ENCODE measurements at places on chromosomes 3 and 15.

GRCh38 chr3:30668051-30668609 lies 61.7 kb downstream of the TGFBR2 start:
- no peak for DNase-seq

DNA sequence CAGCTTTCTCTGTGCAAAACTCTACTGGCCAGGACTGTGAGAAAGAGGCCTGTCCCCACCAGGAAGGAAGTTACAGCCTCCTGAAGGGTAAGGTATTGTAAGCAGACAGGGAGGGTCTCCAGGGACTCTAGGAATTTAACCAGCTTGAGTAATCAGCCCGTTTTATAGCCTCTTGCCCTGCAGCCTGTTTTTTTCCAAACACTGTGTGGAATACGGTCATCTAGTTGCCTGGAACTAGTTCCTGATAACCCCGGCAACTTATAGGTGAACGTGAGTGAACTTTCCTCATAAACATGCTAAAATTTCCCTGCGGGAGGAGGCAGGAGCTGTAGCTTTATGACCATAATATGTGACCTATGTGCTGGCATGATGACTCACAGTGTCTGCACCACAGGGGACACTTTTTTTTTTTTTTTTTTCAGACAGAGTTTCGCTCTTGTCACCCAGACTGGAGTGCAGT lies 60.1 kb upstream of the DAZL start:
- peak; percentile 9 for DNase-seq

DNA sequence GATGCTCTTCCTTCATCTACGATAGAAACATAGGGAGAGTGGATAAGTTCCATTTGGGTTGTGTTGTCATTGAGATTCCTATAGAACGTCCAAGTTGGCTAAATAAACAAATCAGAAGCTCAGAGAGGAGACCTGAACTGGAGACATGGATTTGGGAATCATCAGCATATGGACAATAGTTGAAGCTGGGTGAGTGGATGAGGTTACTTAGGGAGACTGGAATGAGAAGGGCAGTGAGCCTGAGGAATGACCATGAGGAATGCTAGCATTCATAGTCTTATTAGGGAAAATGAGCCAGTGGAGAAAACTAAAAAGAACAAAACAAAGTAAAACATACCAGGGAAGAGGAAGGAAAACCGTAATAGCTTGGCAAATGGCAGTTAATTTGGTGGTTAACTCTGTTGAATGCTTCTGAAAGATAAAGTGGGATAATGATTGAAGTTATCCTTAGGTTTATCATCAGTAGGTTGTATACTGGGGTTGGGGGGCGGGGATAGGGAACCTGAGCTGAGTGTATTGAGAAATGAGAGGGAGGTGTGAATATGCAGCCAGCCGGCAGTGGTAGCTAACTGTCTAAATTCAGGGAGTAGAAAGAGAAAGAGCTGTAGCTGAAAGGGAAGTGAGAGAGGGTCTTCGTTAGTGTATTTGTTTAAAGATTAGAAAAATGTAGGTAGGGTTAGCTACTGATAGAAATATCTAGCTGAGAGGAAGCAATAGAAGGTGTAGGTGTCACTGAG lies 74.6 kb downstream of the ARHGEF26 start:
- no peak for DNase-seq

DNA sequence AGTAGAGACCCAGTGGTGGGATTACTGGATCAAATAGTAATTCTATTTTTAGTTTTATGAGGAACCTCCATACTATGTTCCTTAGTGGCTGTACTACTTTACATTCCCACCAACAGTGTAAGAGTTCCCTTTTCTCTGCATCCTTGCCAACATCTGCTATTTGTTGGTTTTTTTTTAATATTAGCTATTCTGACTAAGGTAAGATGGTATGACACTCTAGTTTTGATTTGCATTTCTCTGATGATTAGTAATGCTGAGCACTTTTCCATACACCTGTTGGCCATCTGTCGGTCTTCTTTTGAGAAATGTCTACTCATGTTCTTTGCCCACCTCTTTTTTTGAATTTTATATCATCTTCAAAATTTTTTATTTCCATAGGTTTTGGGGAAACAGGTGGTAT lies 34.2 kb upstream of the RAP2B start:
- no peak for DNase-seq

GRCh38 chr3:144643771-144644198 lies 672.2 kb downstream of the DIPK2A start:
- no peak for DNase-seq

- DNase-seq, result no peak
Observed at GRCh38 chr3:24100696-24101402, 155.8 kb downstream of the NR1D2 start.

GRCh38 chr3:121895736-121896135 lies 1.5 kb downstream of the SLC15A2 start:
- no peak for DNase-seq

- no peak for DNase-seq
Observed at GRCh38 chr3:183635107-183635430, 354 bp upstream of the KLHL24 start.

DNA sequence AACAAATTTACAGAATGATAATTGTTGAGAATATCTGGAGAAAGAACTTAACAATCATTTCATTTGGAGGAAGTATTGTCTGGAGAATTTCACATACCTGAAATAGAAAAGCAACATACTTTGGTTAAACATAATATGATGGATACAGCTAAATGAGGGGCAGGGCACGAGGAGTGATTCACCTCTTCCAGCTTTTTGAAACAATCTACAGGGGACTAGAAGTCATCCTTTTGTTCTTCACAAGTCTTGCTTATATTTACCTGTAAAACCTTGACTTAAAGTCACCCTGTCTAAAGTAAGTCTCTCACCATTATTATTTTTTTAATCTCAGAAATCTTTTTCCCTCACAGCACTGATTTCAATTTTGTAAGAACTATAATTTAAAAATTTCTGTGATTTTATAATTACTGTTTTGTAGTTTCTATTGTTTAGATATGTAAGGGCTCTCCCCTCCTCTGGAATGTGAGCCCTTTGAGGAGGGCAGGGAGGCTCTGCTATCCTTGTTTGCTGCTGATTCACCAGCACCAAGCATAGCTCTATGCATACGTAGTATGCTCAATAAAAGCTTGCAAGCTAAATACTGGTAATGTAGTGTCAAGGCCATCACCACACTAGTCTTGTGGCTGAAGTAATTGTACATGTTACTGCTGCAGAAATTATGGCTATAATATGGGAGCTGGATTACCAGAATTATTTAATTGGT lies 193.9 kb upstream of the THRB start:
- no peak for DNase-seq

DNA sequence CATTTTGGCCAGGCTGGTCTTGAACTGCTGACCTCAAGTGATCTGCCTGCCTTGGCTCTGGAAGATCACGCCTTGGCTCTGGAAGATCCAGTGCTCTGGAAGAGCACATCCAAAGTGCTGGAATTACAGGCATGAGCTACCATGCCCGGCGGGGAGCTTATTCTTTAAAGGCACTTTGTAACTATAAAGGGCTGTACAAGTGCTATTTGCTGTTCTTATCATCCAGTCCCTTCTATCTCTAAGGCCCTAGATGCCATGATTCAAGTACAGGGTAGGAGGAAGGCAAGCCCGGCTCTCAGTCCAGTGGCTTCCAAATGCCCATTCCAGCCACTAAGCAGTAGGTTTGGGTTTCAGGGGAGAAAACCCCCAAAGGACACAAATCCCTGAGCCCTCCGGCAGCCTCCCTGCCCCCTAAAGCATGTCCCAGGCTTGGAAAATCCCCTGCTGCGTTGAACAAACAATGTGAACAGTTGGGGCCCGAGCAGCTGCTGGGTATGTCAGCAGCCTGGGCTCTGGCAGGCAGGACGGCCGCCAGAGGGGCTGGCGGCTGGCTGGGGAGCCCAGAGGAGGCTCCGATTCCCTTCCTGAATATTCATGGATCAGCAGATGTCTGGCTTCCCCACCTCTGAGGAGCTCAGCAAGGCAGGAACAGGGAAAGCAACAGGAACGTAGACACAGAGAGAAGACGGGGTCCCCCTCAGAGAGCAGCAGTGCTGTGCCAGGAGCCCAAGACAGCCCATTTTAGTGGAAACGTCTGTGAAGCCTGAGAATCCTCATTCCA lies 7.7 kb downstream of the IGDCC4 start:
- DNase-seq, result no peak

DNA sequence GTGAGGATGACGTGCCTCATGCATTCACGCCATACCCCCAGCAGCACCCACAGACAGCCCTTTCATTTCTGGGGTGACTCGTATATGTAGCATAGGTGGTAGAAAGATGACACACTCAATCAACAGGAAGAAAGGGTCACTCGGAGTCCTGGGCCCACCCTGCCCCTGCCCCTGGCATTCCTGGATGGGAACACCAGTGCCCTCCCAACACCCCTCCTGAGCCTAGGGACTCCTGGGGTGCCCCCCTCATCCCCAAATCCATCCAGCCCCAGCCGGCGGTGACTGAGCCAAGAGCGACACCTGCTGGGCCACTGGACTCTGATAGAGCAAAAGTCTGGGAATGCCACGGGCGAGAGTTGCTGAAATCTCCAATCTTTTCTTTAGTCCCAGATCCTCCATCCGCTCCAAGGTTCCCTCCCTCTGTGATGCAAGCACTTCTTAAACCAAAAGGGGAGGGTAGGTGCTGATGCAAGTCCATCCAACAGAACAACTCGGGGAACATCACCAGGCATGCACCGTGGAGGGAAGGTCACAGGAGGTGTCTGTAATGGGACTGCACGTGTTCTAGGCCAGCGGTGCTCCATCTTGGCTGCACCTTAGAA lies 31.1 kb downstream of the ACAN start:
- peak; percentile 27 for DNase-seq

- DNase-seq, result no peak
Observed at GRCh38 chr15:36347272-36347858, 232.1 kb upstream of the CDIN1 start.

DNA sequence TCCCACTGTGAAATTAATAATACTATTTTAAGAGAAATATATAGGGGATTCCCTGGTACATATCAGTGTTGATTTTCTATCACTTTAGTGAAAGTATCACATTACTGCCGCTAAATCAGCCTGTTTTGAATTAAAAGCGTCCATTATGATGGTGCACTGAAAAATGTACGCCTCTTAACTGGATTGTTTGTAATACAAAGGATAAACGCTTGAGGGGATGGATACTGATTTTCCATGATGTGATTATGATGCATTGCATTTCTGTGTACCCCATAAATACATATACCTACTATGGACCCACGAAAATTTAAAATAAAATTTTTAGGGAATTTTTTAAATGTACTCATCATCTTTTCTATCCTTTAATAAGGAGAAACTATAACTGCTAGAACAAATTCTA lies 478.6 kb downstream of the MAGI1 start:
- DNase-seq, result no peak
